NCI-H1930 (cell line): ENCODE measurements at places on chromosomes 4 and X.

- no peak for DNase-seq
Observed at GRCh38 chr4:124483048-124483906, 229.3 kb downstream of the ANKRD50 start.

GRCh38 chr4:88672987-88673386, 24.6 kb downstream of the NAP1L5 start:
- no peak for DNase-seq

DNA sequence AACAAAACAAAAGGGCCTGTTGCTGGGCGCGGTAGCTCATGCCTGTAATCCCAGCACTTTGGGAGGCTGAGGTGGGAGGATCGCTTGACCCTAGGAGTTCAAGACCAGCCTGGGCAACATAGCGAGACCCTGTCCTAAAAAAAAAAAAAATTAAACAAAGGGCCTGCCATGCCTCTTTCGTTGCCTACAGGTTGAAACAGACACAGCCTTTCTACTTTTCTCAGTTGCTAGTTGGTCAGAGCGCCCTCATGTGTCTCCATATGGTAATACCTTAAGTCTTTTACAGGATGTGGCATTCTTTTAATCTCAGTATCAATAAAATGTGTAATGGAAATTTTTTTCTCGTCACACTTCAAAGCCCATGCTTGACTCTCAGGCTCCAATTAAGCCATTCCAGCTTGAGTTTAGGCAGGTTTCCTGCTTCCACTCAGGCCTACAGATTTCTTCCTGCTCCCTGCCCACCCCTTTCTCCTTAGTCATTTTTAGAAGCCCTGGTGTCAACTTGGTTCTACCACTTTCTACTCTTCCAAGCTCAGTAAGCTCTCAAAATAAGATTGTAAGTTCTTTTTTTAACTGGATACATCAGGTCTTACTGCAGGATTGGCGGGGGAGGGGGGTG, 4.6 kb upstream of the SOWAHD start:
- peak; percentile 32 for DNase-seq

DNA sequence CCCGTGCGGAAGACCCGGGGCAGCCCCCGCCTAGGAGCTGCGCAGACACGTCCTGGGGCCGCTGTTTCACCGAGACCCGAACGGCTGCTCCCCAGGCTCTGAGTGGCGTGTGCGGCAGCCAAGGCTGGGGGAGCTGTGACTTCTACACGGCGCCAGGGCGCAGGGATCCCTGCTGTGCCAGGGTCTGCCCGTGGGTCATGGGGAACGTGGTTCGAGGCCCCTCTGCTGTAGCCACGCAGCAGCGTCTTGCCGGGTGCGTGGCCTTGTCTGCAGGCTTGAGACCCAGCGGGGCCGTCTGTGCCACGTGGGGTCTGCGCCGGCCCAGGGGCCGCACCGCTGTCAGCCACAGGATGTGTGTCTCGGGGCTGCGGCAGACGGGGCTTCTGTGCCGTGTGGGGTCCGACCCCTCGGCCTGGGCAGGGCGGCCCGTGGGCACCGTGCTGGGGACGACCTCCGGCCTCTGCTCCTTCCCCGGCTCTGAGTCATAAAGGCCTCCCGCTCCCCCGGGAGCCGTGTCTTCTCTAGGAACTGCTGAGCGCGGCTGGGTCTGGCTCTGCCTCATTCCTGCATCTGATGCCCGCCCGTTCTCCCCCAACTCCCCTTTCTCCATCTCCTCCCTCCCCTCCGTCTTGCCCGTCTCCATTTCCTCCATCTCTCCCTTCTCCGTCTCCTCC, 12.7 kb upstream of the GTPBP6 start:
- no peak for DNase-seq

GRCh38 chr4:6909970-6910339, 329 bp downstream of the TBC1D14 start:
- no peak for DNase-seq

DNA sequence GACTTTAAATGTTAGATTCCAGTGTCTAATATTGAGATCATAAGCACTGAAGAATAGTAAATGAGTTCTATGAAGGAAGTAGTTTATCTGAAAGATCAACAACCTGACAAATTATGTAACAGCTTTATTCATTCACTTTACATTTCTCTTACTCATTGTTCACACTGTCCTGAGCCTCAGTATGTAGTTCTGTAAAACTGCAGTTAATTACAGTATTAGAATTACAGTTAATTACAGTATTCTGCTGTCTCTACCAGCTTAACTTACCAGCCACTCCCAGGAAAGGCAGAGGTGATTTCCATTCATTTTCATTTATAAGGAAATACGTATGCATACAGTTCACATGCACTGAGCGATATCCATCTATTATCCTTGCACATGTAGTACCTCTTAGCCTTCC, 32.7 kb downstream of the NFKB1 start:
- no peak for DNase-seq

- DNase-seq: no peak
Observed at GRCh38 chr4:41141900-41142299, 72.4 kb downstream of the APBB2 start.

GRCh38 chr4:157080605-157081004, 4.7 kb downstream of the GLRB start:
- no peak for DNase-seq

- no peak for DNase-seq
Observed at GRCh38 chrX:135454816-135455215, 33.1 kb downstream of the SMIM10L2A start.

- no peak for DNase-seq
Observed at GRCh38 chr4:32199639-32200038, 1479.5 kb downstream of the PCDH7 start.

DNA sequence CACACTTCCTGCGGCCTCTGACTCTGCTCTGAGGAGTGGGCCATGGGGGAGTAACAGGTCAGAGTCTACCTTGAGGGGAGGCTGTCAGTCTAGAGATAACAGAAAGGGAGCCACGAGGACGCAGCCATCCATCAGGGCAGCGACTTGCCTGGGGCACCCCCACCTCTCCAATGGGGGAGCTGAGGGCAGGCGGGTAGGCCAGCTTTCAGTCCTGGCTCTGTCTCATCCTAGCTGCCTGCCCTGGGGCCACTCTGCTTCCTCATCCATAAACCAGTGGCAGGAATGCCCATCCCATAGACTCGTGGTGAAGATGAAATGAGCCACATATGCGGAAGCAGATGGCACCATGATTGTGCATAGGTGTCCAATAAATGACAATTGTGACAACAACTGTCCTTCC, 13.2 kb downstream of the MAGED2 start:
- no peak for DNase-seq

DNA sequence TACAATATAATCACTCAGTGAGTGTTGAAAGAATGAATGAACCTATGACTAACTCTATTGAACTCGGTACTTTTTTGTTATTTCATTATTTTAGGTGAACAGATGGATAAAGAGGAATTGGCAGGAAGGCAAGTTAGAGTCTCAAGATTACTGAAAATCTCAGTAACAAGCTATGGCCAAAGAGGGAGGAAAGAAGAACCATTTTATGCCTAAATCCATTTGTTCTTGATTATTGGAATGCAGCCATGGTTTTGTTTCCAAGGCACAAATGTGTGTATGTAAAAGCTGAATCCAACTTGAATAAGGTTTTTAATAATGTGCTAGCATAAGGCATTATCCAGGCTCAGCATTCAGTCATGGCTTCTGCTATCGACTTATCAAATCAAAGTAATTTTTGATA, 196.4 kb downstream of the DTHD1 start:
- no peak for DNase-seq

DNA sequence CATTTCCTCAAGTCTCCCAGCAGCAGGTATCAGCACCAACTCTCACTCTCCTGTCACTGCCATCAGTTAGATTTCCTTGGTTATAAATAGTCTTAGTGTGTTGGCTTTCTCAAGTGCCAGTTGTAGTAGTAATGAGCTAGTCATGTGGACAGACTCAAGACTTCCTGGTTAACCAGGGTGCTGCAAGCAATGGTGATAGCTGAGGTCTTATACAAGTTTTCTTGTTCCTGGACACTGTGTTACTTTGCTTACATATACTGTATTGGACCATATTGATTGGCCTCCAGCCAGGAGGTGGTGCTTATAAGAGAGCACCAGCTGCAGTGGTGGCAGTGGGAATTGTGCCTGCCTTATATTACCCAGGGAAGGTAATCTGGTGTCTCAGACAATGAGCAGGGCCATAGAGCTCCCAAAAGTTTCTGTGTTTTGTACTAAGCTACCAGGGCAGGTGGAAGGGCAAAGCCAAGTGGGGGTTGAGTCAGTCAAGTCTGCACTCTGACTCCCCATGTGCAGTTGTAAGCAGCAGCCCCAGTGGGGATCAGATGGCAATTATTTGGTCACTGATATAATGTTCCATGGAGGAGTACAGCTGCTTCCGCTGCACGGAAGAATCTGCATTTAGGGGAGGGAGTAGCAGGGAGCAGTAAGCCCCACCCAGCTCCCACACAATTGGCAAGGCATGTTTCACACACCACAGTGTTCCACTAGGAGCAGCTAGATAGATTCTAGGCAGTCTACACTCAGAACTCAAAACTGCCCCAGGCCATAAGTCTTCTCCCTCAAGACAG, 24.1 kb upstream of the ZDHHC15 start:
- DNase-seq: no peak

- no peak for DNase-seq
Observed at GRCh38 chr4:129974730-129975129, 878.8 kb downstream of the C4orf33 start.

DNA sequence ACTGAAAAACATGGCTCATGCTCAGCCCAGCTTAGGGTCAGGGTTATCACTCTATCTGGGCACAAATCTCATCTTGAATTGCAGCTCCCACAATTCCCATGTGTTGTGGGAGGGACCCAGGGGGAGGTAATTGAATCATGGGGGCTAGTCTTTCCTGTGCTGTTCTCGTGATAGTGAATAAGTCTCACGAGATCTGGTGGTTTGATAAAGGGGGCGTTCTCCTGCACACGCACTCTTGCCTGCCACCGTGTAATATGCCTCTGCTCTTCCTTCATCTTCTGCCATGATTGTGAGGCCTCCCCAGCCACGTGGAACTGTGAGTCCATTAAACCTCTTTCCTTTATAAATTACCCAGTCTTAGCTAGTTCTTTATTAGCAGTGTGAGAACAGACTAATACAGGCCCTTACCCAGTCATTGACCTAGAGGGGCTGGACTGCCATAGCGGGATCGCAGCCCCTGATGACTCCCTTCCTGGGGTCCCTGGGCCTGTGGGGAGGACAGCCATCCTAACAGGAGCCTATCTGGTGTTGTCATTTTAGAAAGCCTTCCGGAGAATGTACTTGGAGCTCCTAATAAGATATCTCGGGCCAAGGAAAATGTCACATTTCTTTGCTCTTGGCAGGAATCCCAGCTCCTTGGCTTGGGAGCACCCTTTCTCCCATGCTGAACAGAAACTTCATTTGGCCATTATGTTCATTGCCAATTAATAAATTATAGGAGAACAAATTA, 112.6 kb downstream of the PHKA2 start:
- DNase-seq: no peak

DNA sequence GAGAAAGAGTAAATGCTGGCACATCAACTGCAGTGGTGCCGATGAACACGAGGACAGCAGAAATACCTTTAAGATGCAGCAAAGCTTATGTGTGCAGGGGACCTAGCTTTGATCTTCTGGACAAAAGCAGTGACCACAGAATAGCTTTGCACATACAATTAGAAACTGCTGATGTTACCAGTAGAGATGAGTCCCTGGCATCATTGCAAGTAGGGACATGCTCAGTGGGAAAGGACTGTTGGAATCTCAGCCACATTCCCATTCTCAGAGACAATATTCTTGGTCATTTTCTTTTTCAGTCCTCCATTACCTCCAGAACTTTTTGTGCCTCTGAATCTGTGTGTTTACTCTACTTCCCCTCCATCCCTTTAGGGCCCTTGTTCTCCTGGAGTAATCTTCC, 16.9 kb upstream of the PDLIM3 start:
- no peak for DNase-seq

- DNase-seq: no peak
Observed at GRCh38 chr4:82784681-82785610, 13.7 kb downstream of the SCD5 start.

DNA sequence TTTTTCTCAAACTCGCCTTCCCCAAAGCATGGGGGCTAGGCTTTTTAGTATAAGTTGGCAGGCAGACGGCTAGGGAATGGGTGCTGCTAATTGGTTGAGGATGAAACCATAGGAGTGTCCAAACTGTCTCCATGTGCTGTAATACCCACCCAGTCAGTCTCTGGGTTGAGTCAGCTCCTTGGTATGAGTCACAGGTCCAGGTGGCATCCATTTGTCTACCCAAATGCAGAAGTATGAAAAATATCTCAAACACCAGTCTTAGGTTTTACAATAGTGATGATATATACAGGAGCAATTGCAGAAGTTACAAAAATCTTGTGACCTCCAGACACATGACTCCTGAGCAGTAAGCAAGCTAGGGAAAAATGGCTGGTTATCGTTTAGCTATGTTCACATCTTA, 27.4 kb upstream of the CCSER1 start:
- DNase-seq: no peak

GRCh38 chrX:19680580-19680979, 165.3 kb upstream of the MAP3K15 start:
- no peak for DNase-seq

- DNase-seq: no peak
Observed at GRCh38 chrX:140099221-140099620, 133.9 kb upstream of the CXorf66 start.

DNA sequence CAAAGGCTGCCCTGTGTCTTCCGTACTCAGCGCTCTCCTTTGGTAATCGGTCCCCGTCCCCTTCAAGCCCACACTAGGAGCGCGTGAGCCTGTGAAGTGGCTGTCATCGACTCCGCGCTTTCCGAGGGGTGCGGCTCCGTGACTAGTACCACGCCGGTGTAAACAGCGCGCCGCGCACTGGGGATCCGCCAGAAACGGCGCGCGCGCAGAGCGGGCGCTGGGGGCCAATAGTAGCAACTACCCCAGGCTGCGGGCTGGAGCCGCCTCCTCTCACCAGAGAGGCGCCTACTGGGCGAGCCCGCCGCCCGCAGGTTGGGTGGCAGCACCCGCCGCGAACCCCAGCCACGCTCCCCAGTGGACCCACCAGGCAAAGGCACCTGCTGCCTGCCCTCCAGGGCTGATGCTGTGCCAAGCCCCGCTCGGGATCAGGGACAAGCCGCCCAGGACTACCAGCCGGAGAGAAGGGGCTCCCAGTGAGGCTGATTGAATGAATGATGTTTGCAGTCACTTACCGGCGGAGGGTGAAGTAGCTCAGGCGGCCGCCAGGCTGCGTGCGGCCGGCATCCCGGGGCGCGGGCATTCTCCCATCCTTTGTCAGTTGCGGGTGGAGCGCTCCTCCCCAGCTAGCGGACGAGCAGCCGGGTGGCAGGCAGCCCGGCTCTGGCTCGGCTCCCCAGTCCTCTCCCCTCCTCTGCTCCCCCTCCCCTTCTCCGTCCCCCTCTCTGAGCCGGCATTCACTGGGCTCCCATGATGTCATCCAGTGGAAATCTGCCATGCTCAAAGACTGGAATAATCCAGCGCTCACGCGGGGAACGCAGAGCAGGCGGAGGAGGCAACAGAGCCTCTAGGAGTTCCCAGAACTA, 370.3 kb upstream of the SMIM31 start:
- DNase-seq: peak; percentile 33

DNA sequence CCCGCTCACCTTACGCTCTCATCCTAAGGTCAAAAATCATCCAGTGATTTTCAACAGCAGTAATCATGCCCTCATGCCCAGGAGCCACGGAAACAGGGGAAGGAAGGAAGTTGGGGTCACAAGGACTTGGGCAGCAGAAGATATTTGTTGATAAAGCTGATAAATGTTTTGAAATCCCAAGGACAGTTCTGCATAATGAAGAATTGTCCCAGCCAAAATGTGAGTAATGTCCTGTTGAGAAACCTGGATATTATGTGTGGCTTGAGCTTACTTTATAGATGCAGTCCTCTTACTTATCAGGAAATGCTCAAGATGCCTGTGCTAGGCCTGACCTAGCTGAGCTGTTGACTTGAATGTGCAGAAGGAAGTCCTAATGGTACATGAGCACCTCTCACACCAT, 263.0 kb upstream of the ZFP42 start:
- DNase-seq: no peak
